ENCODE measurements at places on chromosomes 7 and 10. TPM values are rescaled to one million over a fixed set of nuclear protein-coding genes. Genes with fewer than 3 reads are reported as not detected.

The RBP4 gene
- 0.36 TPM for total RNA-seq

DNA sequence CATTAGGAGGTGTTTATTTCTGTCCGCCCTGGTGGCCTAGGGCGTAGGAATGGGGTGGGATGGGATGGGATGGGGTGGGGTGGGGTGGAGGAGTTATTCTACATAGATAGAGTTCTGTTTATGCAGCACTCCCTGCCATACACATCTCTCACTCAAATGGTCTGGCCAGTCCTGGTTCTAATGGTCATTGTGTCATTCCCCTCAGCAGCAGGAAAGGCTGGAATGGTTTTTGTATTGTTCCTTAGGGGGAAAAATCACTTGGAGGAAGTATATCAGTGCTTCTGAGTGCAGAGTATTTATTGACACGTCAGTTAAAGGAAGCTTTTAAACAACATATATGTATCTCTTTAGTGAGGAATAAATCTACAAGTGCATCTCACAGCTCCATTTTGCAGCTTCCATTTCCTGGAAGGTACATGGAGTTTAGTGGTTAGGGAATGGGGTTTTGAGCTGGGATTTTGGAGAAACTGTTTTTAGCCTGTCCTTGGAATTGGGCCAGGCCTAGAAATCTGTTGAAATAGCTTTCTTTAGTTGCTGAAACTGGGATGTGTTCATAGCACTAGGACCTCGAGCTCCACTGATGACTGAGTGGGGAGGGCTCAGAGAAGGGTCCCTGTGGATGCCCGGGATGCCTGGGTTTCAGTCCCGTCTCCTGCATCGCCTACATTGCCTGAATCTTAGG, 8.3 kb downstream of the TSPAN14 start:
- no peak for DNase-seq
- no peaks in the 10 kb centered on the region for H3K27me3 ChIP-seq
- peaks cover 2% of the 10 kb centered on the region for H3K36me3 ChIP-seq
- no peak overlapping the region for H3K4me3 ChIP-seq
- peaks cover 85% of the 10 kb centered on the region for H3K4me1 ChIP-seq

The CARD11 gene
- 6.6 TPM for total RNA-seq

DNA sequence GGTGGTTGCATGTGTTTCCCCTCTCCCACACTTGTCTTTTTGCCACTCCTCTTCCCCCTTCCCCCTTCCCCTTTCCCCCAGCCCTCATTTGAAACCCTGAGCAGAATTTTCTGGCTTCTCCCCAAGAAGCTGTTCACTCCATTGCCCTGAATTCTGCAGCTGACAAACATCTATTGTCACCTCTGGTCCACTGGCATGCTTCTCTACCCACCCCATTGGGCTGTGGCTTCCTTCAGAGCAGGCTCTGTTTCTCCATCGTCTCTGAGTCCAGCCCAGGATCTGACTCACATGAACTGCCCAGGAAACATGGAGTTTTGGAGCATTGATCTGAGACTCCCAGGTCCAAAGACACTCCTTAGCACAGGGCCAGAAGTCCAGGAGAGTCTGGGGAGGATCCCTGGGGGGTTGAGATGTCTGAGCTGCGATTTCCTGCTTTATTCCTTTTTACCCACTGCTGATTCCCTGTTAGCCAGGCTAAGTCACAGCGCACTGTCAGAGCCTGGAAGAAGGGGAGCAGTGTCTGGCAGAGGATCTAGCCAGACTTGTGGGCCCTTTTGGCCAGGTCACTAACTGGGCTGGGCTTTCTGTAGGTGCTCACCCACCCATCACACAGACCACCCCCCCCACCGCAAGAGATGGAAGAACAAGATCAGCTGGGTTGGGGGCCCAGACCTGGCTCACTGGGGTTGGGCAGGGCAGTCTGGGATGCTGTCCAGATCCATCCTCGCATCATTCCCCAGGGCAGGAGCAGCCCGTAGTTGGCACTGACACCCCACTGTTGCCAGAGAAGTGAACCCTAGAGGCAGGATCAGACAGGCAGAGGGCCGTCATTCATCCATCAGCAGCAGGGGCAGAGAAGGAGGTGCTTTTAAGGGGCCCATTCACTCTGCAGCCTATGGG, 3.5 kb downstream of the CHAT start:
- H3K4me3 ChIP-seq: no peak overlapping the region
- H3K4me1 ChIP-seq: no peaks in the 10 kb centered on the region
- DNase-seq: no peak
- peaks cover 33% of the 10 kb centered on the region for H3K27me3 ChIP-seq

The TWIST1 gene
- 5.7 TPM for total RNA-seq

The YAE1 gene
- total RNA-seq: 24.7 TPM

- no peak overlapping the region for H3K4me3 ChIP-seq
- no peaks in the 10 kb centered on the region for H3K36me3 ChIP-seq
- DNase-seq: peak; percentile 93
- peak overlapping the region; percentile 83 for H3K27ac ChIP-seq
These were observed 103.0 kb downstream of the CTBP2 start for GRCh38 chr10:125057158-125058001.

The CD36 gene
- 2.6 TPM for total RNA-seq

The COL17A1 gene
- total RNA-seq: 2.6 TPM

DNA sequence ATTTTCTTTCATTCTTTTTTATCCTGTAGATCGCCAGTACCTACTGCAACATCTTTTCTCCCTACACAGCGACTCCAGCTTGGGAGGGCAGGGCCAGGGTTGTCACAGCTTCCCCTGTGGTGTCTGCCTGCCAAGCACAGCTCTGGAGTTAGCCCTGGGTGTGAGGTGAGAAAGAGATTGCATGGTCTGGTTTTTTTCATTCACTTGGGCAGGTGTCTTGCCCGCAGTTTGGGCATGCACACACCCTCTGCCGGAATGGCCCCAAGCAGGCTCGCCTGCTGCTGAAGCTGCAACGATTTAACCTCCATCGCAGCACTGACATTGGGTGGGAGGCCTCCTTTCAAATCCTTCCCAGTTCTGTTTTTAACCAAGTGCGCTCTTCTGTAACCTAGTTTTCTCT, 132.8 kb downstream of the WNT2 start:
- H3K4me3 ChIP-seq: no peak overlapping the region
- peaks cover 6% of the 10 kb centered on the region for H3K36me3 ChIP-seq
- no peak overlapping the region for H3K27ac ChIP-seq
- DNase-seq: no peak
- H3K27me3 ChIP-seq: no peaks in the 10 kb centered on the region
- peaks cover 9% of the 10 kb centered on the region for H3K4me1 ChIP-seq

- H3K4me3 ChIP-seq: no peak overlapping the region
- H3K4me1 ChIP-seq: no peaks in the 10 kb centered on the region
- no peak overlapping the region for H3K27ac ChIP-seq
- H3K27me3 ChIP-seq: peaks cover 30% of the 10 kb centered on the region
- H3K36me3 ChIP-seq: no peaks in the 10 kb centered on the region
These were observed 34.6 kb upstream of the HSPB1 start for GRCh38 chr7:76267894-76268183.

DNA sequence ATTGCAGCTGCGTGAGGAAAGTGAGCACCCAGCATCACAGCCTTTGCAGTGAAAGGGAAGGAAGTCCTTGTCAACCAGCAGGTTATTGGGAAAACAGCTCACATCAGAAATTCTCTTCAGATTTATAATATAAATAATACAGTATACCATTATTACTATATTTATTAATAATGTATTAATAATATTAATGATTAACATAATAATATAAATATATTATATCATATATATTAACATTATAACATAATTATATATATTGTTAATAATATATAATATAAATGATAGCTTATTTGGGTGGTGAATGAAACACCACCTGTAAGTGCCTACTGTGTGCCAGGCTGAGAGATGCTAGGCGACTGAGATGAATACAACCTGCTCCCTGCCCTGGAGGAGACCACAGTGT, 423.0 kb downstream of the TCERG1L start:
- H3K4me3 ChIP-seq: no peak overlapping the region
- no peaks in the 10 kb centered on the region for H3K36me3 ChIP-seq
- no peak for DNase-seq
- H3K27ac ChIP-seq: no peak overlapping the region

DNA sequence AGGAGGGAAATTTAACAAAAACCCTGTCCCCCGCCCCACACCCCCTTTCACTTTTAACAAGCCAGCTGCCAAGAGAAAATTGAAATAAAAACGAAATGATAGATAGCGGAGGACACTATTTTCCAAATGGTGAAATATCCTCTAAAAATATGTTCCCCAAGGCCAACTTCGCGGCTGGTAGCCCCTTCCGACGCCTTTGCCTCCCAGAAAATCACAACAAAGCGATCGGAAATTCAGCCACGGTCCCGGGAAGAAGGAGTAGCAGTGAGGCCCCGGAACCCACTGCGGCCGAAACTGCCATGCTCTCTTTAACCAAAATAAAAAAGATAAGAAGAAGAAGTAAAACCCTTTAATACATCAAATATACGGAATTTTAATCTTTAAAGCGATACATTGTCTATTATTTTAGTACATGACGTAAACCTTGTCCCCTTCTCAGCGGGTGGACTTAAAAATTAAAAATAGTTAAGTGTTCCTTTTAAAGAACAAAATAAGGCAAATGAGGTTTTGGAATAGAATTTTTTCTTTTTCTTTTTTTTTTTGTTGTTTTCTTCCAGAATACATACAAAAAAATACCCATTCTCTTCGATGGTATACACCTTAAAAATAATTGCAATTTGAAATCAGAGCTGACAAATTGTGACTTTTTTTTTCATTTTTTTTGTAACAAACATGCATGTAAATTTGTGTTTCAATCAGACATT, 3.9 kb downstream of the ZNF503 start:
- H3K36me3 ChIP-seq: no peaks in the 10 kb centered on the region
- peaks cover 7% of the 10 kb centered on the region for H3K4me1 ChIP-seq
- peak overlapping the region; percentile 89 for H3K4me3 ChIP-seq
- peak overlapping the region; percentile 74 for H3K27ac ChIP-seq
- H3K27me3 ChIP-seq: no peaks in the 10 kb centered on the region
- no peak for DNase-seq

- no peak overlapping the region for H3K4me3 ChIP-seq
- H3K27me3 ChIP-seq: no peaks in the 10 kb centered on the region
- DNase-seq: no peak
- no peaks in the 10 kb centered on the region for H3K36me3 ChIP-seq
- H3K27ac ChIP-seq: no peak overlapping the region
These were observed 38.5 kb downstream of the KCTD7 start for GRCh38 chr7:66667023-66667728.

DNA sequence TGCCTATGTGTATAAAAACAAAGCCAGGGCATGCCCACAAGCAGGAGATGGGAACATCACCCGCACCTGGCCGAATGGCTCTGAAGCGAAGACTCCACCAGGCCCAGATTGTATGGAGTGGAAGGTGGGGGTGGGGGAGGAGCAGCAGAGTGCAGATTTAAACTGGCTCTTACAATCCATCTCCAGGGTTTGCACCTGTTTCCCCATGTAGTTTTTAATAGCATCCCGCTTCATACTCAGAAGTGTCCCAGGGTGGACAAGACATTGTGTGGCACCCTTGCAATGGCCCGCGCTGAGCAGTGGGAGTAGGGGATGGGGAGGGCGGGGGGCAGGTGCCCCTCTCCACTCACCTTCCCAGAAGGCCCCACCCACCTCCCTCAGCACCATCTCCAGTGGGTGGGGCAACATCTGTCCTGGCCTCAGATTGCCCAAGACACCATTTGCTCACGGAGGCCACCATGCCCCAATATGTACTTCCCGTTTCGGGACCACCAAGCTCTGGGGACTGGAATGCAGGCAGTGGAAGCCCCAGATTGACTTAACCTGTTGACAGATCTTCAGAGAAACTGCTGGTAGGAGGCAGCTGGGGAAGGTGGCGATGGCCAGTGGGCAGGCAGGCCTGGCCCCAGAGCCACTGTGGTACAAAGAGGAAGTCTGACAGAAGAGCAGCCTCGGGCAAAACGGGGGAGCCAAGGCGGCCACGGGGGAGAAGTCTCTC, 23.0 kb downstream of the VSIR start:
- peaks cover 7% of the 10 kb centered on the region for H3K27me3 ChIP-seq
- no peak overlapping the region for H3K4me3 ChIP-seq
- no peaks in the 10 kb centered on the region for H3K36me3 ChIP-seq
- no peak overlapping the region for H3K27ac ChIP-seq

GRCh38 chr7:104894726-104895521, 119.1 kb upstream of the KMT2E start:
- no peaks in the 10 kb centered on the region for H3K4me1 ChIP-seq
- H3K27me3 ChIP-seq: peaks cover under 1% of the 10 kb centered on the region
- H3K27ac ChIP-seq: no peak overlapping the region
- DNase-seq: no peak
- H3K36me3 ChIP-seq: no peaks in the 10 kb centered on the region

- no peak overlapping the region for H3K27ac ChIP-seq
- H3K27me3 ChIP-seq: no peaks in the 10 kb centered on the region
- no peaks in the 10 kb centered on the region for H3K4me1 ChIP-seq
- no peak overlapping the region for H3K4me3 ChIP-seq
- peak; percentile 40 for DNase-seq
- H3K36me3 ChIP-seq: no peaks in the 10 kb centered on the region
These were observed 44.1 kb upstream of the CNPY1 start for GRCh38 chr7:155590215-155591018.

The ASAH2 gene
- total RNA-seq: 2.4 TPM

The NPC1L1 gene
- total RNA-seq: 0.07 TPM

The SPDYE2 gene
- not detected for total RNA-seq

The DGKI gene
- total RNA-seq: 6.3 TPM

The CTBP2 gene
- total RNA-seq: 101 TPM

The HOXA10 gene
- total RNA-seq: not detected

DNA sequence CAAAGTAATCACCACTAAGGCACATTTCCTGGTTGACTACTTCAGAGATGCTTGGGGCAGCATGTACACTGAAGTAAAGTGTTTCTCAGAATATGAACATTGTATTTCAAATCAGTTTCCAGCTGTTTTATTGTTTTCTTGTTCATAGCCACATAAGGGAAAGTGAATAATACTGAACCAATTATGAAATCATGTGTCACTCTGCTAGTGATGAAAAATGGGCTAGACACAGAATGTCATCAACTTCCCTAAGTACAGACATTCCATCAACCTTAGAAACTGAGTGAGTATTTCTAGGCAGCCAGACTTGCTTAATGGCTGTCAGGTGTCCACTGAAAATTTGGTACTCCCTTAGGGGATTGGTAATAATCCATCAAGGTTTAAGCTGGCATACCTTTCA, 603.5 kb downstream of the ARL4A start:
- DNase-seq: peak; percentile 24
- H3K36me3 ChIP-seq: no peaks in the 10 kb centered on the region
- no peak overlapping the region for H3K4me3 ChIP-seq
- H3K4me1 ChIP-seq: no peaks in the 10 kb centered on the region
- H3K27me3 ChIP-seq: no peaks in the 10 kb centered on the region

GRCh38 chr7:6614953-6615722, at the start of gene ZNF853:
ZNF853 (plus strand) TSS chr7:6615610; CDS start chr7:6616175, 565 bp downstream.
- H3K27ac ChIP-seq: no peak within 1 kb of the TSS
- H3K27me3 ChIP-seq: peaks cover 4% of the 10 kb centered on the region
- no peaks in the 10 kb centered on the region for H3K36me3 ChIP-seq
- DNase-seq: no peak
- no peaks in the 10 kb centered on the region for H3K4me1 ChIP-seq

- H3K4me1 ChIP-seq: peaks cover 4% of the 10 kb centered on the region
- H3K27me3 ChIP-seq: no peaks in the 10 kb centered on the region
- no peak overlapping the region for H3K27ac ChIP-seq
- H3K36me3 ChIP-seq: no peaks in the 10 kb centered on the region
- no peak overlapping the region for H3K4me3 ChIP-seq
- DNase-seq: peak; percentile 36
These were observed 78.5 kb downstream of the SORBS1 start for GRCh38 chr10:95482501-95483233.

The ANKRD16 gene
- total RNA-seq: 4.9 TPM
